CD4-positive, alpha-beta T cell treated with Interferon gamma for 1 hour (primary cell): ENCODE measurements at places on chromosomes 3 and 15.

DNA sequence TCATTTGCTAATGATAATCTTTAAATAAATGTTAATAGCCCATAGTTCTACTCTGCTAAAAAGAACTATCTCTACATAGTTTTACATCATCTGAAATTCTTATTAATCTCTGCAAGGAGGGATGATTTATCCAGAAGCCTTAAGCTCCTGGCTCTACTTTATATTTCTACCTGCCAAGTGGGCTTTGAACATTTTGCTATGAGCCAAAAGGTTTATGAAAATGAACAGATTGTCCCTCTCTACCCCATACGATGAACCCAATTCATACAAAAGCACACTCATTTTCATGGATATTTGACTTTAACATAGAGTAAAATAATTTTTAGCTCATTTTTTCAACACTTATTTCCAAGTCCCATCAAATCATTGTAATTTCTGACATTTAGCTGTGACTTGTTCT lies 611.0 kb downstream of the NSUN3 start:
- no peak for DNase-seq

- no peak for DNase-seq
These were observed 171.1 kb downstream of the KCNAB1 start for GRCh38 chr3:156291272-156292123.

DNA sequence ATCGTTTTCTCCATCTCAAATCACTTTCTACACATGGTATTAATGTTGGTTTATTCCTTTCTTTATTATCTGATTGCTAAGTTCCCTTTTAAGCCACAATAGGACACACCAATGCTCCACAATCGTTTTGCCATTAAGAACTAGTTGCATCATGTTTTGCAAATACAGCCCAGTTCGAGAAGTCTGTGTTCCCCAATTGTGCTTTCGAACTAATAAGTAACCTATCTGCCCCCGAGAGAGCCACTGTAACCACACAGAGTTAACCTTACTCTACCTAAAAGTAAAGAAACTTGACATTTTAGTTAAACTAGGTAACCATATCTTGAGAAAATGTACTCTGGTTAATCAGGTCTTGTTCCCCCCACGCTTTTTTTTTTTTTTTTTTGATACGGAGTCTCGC lies 39.1 kb downstream of the MAGI1 start:
- DNase-seq: no peak

DNA sequence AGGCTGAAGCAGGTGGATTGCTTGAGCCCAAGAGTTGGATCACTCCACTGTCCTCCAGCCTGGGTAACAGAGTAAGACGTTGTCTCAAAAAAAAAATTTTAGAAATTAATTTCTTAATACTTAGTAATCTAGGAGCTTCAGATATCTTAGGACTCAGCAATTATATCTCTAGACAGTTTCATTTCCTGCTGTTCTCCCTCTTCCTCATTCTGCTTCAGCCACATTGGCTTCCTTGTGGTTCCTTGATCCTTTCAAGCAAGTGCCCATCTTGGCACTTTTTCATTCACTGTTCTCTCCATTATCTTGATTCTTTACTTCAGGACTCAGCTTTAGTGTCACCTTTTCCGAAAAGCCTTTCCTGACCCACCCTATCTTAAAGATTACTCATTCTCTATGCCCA lies 22.5 kb downstream of the TMEM202 start:
- no peak for DNase-seq

GRCh38 chr3:119642746-119643473 lies 17.5 kb downstream of the POPDC2 start:
- DNase-seq: no peak
